DND-41 (cell line): ENCODE measurements at places on chromosomes 7 and 10.

- no peaks in the 10 kb centered on the region for H3K4me1 ChIP-seq
- no peaks in the 10 kb centered on the region for H3K27me3 ChIP-seq
- no peak overlapping the region for H3K27ac ChIP-seq
- H3K4me3 ChIP-seq, result no peak overlapping the region
These were observed 157.9 kb upstream of the CSTF2T start for GRCh38 chr10:51857305-51857704.

DNA sequence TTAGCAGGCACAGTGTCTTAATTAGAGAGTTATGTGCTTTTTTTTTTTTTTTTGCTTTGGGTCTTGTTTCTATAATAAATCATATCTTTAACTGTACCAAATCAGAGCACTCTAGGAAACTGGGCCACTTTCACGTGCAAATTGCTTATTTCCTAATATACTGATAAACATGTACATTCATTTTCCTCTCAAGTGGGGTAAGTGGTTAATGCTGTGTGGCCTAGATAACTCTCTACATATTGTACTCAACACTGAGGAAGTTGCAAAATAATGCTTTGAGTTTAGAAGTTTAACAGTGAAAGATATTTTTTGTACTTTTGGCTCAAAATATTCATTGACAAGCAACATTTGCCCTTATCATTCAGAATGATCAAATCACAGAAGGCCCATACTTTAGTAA, 115.9 kb upstream of the IFRD1 start:
- no peak overlapping the region for H3K4me3 ChIP-seq
- H3K36me3 ChIP-seq, result peaks cover 53% of the 10 kb centered on the region
- no peak for DNase-seq
- no peaks in the 10 kb centered on the region for H3K4me1 ChIP-seq
- H3K27ac ChIP-seq, result no peak overlapping the region
- no peaks in the 10 kb centered on the region for H3K27me3 ChIP-seq

DNA sequence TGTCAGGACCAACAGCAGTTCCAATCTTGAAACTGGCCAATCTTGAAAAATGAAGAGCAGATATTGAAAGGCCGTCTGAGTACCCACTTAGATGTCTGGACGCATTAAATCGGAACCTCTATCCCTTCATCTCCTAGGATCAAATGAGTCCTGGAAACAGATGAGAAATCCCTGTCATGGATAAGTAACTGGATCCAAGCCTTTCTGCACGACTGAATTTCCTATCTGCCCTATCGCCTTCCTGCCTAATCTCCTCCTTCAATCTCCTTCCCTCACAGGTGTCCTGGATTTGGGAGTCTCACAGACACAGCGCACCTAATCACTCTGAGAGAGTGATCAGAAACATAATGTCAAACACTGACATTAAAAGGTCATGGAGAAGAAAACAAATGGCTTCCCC, 245.2 kb upstream of the PRSS58 start:
- peaks cover 56% of the 10 kb centered on the region for H3K4me1 ChIP-seq
- H3K4me3 ChIP-seq, result no peak overlapping the region
- no peaks in the 10 kb centered on the region for H3K36me3 ChIP-seq
- no peak overlapping the region for H3K27ac ChIP-seq
- no peak for DNase-seq

DNA sequence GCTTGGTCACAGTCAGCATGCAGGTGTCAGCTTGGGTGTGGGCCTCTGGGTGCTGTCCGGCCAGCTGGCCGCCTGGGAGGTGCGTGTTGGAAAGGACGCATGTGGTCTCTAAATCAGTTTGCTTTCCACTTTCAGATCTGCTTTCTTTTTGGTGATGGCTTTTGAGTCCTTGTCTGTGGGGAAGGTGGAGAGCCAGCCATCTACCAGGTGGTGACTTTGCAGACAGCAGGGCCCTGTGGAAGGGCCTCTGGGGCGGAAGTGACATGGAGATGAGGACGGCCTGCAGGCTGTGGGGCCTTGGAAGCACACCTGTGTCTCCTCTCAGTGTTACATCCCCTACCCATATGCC, 59.4 kb downstream of the WDR37 start:
- no peaks in the 10 kb centered on the region for H3K27me3 ChIP-seq
- peaks cover 2% of the 10 kb centered on the region for H3K4me1 ChIP-seq
- no peak overlapping the region for H3K27ac ChIP-seq

- no peaks in the 10 kb centered on the region for H3K36me3 ChIP-seq
- H3K27me3 ChIP-seq, result no peaks in the 10 kb centered on the region
- no peaks in the 10 kb centered on the region for H3K4me1 ChIP-seq
These were observed 379.7 kb downstream of the RPS24 start for GRCh38 chr10:78413076-78414055.

- H3K4me3 ChIP-seq, result no peak overlapping the region
- no peaks in the 10 kb centered on the region for H3K36me3 ChIP-seq
- no peak overlapping the region for H3K27ac ChIP-seq
- H3K4me1 ChIP-seq, result no peaks in the 10 kb centered on the region
- no peak for DNase-seq
These were observed 167.0 kb downstream of the FANK1 start for GRCh38 chr10:126063353-126063791.
